Kidney (tissue), 22 donors: ENCODE measurements at places on chromosomes 4 and X. TPM values are rescaled to one million over a fixed set of nuclear protein-coding genes. Genes with fewer than 3 reads are reported as not detected.

PHEX gene
- polyA plus RNA-seq, result 0.19 TPM

TRAM1L1 gene
- polyA plus RNA-seq, result 7.2 TPM

MXRA5 gene
- polyA plus RNA-seq, result 4.4 TPM

RAB9B gene
- 0.26 TPM for polyA plus RNA-seq

HTRA3 gene
- 6.5 TPM for polyA plus RNA-seq

NWD2 gene
- polyA plus RNA-seq, result not detected

PGM2 gene
- 15.5 TPM for polyA plus RNA-seq

PLAC8 gene
- 3.6 TPM for polyA plus RNA-seq

MND1 gene
- 1.5 TPM for polyA plus RNA-seq
